T-cell (primary cell): ENCODE measurements at places on chromosomes 6 and 20.

DNA sequence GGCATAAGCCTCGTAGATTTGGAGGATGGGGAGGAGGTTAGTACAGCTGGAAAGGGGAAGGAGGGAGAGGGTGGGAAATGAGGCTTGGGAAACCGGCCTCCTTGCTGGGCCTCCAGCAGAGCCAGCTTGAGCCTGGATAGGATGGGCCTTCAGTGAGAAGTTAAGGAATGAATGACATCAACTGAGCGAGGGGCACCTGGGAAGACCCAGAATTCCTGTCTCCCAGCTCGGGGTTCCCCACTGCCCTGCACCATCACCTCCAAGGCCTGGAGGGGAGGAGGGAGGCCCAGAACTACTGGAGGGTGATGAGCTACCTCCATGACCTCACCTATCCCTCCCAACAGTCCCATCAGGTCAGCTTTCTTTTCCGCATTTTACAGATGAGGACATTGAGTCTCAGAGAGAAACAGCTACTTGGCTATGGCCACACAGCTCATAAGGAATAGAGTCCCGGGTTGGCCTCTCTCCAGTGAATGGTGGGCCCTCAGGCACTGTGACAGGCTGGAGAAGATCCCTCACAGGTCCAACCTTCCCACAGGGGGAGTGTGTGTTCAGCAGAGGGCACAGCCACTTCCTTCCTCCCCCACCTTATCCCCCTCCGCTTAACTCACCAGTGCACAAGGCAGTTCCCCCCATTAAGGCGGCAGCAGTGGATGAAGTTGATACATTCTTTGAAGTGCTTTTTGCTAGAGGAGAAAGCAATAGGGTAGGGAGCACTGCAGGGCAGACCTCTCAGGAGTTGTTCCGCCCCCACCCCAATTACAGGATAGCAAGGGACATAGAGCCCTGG lies 6.8 kb downstream of the DUSP15 start:
- no peak for DNase-seq

DNA sequence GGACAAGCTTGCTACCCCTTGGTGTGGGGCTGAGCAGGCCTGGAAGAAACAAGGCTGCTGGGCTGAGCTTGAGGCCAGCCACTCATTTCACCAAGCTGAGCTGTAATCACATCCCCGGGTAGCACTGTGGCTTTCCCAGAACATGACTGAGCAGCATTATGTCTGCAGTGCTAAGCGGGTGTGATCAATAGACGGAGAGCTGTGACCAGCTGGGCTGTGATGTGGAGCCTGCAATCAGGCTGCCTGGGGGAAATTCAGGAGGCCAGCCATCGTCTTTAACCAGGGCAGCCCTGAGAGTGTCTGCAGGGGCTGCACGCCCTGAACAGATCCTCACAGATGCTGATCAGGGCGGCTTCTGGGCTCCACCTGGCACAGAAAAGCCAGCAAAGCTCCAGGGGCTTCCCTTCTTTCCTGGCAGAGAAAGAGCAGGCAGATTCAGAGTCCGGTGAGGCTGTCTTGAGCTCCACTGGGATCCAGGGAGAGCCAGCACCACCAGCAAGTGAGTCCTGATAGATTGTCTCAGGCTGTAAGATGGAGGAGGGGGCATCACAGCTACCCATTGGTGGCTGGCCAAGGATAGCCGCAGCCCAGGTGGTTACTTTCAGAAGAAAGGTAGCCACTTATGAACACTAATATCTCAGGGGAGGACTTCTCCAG lies 165.9 kb downstream of the NRN1 start:
- no peak for DNase-seq

- DNase-seq, result no peak
These were observed 33.8 kb downstream of the DLGAP4 start for GRCh38 chr20:36339646-36340592.

GRCh38 chr6:46491201-46491627 lies at the start of gene RCAN2:
Gene RCAN2, minus strand, starts transcription at chr6:46491449.
- peak; percentile 4 for DNase-seq

GRCh38 chr20:61420056-61420455 lies 168.0 kb downstream of the CDH4 start:
- no peak for DNase-seq

DNA sequence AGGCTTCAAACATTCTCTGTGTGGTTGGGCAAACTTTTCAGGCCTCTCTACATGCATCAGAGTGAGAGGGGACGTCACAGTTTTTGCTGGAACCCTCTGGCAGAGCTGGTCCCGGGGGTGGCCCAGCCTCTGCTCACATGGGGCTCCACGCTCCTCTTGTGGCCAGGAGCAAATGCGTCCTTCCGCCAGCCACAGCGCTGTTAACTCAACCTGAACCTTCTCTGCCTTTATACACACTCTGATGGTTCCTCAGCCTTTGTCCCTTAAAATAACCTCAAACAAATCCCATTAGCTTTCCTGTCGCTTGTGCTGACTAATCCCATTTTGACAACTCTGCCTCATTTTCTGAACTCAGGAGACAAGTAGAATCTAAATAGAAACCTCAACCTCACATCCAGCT lies 39.4 kb upstream of the TGM6 start:
- DNase-seq, result no peak
